Stimulated activated CD4-positive, alpha-beta T cell treated with anti-CD3 and anti-CD28 coated beads, Interleukin-15, amount 100 ng/mL, for 24 hours (primary cell): ENCODE measurements at places on chromosomes 2 and 18.

DNA sequence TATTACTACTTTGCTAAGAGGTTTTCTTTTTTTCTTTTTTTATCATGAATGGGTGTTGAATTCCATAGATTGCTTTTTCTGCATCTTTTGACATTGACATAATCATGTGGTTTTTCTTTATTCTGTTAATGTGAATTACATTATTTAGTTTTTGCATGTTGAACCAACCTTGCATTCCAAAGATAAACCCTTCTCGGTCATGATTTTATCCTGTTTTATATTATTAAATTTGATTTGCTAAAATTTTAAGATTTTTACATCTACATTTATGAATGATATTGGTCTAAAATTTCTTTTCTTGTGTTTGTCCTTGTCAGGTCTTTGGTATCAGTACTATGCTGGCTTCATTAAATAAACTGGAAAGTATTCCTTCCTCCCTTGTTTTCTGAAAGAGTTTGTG lies 87.5 kb upstream of the FOSL2 start:
- no peak for DNase-seq

DNA sequence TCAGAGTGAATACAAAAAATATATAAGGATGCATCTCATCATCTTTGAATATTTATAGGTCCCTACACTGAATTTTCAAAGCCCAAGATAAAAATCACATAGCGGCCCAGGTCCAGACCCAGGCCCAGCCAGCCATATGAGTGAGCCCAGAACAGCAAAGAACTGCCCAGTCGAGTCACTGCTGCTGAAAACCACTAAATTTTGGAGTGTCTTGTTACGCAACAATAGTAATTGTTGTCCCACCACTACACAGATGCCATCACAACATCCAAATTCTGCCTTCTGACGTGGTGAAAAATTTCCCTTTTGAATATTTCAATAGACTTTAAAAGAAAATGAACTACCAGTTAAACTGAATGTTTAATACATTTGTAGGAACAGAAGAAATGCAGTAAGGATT lies 5.7 kb downstream of the C18orf32 start:
- no peak for DNase-seq

DNA sequence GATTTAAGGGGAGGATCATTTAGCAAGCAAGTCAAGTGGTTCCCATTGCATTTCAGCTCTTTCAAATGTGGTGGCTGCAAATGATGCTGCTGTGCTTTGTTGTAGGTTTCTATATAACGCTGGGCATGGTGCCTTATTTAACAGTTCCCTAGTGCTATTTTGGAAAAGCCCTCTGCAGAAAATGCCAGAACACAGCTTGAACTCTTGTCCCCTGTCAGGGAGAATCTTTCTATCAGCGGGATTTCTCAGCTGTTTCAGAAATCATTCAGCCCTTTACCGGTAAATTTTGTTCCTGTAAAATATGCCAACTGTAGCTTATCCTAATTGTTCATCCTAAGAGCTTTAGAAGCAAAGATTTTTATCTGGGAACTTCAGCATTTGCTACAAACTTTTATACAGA lies 77.8 kb upstream of the DTNA start:
- DNase-seq: no peak

GRCh38 chr2:112026509-112026908 lies 28.6 kb upstream of the TMEM87B start:
- no peak for DNase-seq

DNA sequence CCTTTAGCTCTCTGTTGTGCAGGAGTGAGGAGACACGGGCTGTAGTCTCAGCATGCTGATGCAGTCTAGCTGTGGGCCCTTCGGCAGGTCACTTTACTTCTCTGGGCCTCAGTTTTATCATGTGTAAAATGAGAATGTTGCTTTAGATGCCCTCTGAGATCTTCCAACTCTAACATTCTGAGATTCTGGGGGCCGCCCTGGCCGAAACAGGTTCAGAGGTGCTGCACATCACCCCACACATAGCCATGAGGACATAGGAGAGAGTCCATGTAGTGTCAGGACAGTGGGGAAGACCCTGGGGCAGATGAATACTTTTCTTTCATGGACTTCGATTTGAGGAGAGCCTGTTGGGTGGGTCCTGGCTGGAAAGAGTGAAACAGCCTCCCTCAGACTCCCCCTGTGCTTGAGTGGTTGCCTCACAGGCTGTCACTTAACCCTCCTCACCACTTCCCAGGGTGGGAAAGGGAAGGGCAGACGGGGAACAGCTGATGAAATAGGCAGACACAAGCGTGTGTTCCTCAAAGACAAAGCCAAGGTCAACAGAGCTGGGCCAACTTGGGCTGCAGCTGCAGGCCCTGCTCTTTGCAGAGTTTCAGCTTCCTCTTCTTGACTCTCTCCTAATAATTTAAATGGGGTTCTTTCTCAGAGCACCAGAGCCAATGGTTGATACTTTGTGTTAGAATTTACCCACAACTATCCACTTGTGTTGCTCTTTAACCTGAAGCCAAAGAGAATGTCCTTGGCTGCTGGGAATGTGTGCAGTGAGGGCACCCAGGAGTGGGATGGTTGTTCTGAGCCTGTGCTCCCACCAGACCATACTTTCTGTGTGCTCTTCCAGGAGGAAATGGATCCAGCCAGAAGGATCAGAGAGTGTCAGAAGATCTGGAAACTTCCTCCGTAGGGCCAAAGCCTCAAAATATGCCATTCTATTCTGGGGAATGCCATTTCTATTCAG lies 14.7 kb upstream of the MRPL33 start:
- no peak for DNase-seq

DNA sequence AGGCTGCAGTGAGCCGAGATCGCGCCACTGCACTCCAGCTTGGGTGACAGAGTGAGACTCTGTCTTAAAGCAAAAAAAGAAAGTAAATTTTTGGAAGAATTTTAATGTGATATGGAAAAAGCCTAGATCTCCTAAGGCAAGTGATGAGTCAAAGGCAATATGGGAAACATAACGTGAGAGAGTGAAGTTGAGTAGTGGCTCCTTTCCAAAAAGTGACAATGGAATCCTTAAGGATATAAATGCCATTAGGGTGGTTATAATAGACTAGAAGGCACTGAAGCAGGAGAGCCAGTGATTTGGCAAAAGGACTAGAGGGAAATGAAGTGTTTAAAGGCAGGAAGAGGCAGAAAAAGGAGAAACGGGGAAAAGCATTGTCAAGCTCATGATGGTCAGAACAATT lies 25.6 kb downstream of the ARHGAP28 start:
- no peak for DNase-seq

DNA sequence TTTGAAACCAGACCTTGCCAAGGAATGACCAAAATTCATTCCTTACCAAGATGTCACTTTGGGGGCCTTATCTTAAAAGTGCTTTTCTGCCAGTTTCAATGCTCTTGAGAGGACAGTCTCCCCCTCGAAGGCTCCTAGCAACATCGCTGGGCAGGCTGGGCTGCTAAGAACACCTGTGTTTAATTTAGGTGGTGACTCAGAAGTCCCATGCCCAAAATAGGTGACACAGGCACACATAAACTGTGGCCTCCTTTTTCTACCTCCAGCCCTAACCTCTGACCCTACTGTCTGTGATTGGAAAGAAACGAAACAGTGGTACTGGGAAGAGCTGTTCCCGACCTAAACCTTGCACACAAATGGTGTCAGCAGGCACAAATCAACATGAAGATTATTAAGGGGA lies 28.7 kb upstream of the ROCK2 start:
- no peak for DNase-seq

DNA sequence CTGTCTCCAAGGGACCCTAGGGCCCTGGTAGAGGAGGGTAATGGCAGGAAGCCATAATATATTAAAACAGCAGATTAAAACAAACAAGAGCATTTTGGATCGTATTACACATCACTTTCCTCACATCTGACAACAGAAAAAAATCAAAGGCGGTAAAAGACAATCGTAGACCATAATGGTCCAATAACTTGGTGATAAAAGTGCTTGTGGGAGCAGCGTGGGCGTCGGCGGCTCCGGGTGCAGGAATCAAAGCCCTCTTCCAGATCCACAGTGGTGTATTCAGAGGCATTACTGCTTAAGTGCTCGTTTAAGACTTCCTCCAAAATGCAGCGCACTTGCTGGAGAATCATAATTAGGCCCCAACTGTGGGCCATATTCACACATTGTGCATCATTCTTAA lies 68.0 kb downstream of the FECH start:
- no peak for DNase-seq

GRCh38 chr2:43731211-43731610 lies 42.6 kb upstream of the DYNC2LI1 start:
- no peak for DNase-seq

DNA sequence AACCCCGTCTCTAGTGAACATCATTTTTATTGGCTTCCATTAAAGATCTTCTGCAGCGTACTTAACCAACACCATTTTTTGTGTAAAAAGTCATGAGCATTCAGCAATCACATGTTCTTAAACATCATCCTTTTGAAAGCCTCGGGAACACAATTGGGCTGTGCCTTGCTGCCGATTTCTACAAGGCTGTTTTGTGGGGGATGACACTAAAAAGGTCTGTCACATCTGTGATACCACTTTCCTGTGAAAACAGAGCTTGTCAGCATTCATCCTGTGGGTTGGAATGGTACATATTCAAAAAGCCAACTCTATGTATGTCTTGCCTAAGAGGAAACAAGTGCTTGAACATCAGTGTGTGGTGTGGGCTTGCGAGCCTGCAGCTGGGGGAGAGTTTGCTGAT lies 49.1 kb upstream of the MAPRE3 start:
- DNase-seq: no peak

- DNase-seq: no peak
Measured at GRCh38 chr2:231306791-231307393, 88.6 kb upstream of the B3GNT7 start.

DNA sequence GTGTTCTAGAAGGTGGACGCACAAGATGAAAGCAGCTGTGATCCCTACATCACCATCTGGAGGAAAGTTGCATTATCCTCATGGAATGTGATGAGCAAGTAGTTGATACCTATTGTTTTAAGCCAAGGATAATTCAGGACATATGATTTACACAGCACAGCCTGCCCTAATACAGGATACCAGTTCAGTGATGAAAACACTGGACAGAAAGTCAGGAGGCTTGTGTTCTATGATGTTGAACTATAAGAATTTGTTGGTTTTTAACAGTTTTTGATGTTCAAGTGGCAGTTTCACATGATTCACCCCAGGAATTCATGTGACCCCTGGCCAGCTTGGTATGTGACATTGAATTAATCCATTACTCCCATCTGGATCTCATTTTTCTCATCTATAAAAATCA lies 6.2 kb upstream of the CHST10 start:
- DNase-seq: no peak

DNA sequence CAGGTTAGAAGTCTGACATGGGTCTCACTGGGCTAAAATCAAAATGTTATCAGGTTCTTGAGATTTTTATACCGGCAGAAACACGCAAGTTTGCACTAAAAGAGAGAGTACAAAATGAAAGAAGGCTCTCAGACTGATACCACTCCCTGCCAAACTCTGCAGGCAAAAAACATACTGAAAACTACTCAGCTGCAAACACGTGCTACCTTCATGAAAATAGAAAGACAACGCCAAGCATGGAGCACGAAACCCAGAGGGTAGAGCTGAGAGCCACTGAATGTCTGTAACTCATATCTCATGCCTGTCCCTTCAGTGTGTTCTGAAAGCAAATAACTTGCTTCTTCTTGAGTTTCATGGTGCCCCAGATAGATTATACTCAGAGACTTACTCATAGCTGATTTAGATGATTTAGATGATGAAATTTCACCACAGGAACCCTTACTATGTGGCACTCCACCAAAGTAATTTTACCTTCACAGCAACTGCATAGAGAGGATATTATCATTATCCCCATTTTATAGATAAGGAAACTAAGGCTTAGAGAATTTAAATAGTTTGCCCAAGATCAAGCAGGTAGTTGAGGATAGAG lies 313.0 kb upstream of the SLC39A10 start:
- no peak for DNase-seq

GRCh38 chr18:58362027-58362575 lies 266.8 kb downstream of the ALPK2 start:
- DNase-seq: no peak

GRCh38 chr2:221075203-221075602 lies 496.9 kb downstream of the EPHA4 start:
- DNase-seq: no peak

DNA sequence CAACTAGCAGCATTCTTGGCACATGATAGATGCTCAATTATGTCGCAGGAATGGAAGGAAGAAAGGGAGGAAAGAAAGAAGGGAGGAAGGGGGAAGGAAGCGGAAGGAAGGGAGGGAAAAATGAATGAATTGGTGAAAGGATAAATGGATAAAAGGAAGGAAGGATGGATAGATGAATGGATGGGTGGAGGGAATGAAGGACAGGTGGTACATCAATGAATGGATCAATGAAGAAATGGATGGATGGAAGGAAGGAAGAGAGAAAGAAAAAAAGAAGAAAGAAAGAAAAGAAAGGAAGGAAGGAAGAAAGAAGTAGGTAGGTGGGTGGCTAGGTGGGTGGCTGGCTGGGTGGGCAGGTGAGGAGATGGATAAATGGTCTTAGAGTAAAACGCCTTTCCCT lies 56.8 kb downstream of the TWIST2 start:
- no peak for DNase-seq

GRCh38 chr18:34947711-34948125 lies 93.5 kb upstream of the MAPRE2 start:
- no peak for DNase-seq

DNA sequence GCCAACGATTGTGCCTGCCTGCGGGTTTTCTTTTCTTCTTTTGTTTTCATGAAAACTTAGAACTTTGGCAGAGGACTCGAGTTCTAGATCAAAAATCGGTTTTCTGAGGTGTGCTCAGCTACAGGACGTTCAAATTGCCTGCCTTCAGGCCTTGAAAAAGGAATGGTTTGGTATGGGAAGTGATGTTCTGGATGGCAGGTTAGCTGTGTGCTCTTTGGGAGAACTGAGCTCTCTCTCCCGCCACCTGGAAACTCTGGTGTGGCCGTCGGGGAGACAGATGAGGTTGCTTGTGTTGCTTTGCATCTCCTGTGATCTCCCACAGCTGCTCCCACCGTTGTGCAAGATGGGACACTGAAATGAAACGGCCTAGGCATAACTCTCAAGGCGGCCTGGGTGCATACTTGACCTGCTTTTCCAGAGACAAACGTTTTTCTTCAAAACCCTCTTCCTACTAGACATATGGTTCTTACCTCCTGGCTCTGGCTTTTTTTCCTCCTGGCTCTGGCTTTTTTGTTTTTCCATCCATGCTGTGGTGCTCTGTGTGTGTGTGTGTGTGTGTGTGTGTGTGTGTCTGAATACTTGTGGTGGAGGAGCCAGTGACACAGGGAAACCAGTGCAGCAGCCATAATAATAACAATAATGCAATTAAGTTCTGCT lies 2.0 kb downstream of the FMNL2 start:
- DNase-seq: no peak

GRCh38 chr2:227871375-227871791 lies at the start of gene DAW1:
DAW1 (plus strand) TSS chr2:227871631; CDS start chr2:227871690, 59 bp downstream.
- DNase-seq: peak; percentile 61

DNA sequence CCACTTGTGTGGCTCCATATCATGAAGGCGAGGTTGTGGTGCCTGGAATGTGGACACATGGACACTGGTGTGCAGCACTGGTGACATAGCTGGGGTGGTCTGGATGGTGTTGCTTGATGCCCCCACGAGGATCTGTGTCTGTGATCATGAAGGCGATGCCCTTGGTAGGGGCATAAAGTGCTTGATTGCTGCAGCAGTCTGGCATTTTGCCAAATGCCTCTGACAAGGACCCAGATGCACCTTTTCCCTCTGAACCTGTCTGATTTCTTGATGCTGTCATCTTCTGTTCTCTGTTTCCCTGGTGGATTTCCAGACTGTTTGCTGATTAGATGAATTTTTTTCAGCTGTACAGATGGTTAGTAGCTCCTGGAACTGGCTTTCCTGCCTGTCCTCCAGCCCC lies 752.0 kb upstream of the HS6ST1 start:
- DNase-seq: no peak

GRCh38 chr2:208698114-208698513 lies 291.5 kb downstream of the PTH2R start:
- DNase-seq: no peak
